ENCODE measurements at places on chromosomes 3 and 15. TPM values are rescaled to one million over a fixed set of nuclear protein-coding genes. Genes with fewer than 3 reads are reported as not detected.

GRCh38 chr3:45497963-45498362 lies 96.6 kb upstream of the LIMD1 start:
- peaks cover 2% of the 10 kb centered on the region for H3K27me3 ChIP-seq
- H3K4me3 ChIP-seq: no peak overlapping the region
- peaks cover 10% of the 10 kb centered on the region for H3K36me3 ChIP-seq
- H3K4me1 ChIP-seq: no peaks in the 10 kb centered on the region

GRCh38 chr3:94875149-94875548 lies 812.3 kb downstream of the NSUN3 start:
- H3K27me3 ChIP-seq: no peaks in the 10 kb centered on the region
- no peak overlapping the region for H3K27ac ChIP-seq
- no peak overlapping the region for H3K4me3 ChIP-seq

DNA sequence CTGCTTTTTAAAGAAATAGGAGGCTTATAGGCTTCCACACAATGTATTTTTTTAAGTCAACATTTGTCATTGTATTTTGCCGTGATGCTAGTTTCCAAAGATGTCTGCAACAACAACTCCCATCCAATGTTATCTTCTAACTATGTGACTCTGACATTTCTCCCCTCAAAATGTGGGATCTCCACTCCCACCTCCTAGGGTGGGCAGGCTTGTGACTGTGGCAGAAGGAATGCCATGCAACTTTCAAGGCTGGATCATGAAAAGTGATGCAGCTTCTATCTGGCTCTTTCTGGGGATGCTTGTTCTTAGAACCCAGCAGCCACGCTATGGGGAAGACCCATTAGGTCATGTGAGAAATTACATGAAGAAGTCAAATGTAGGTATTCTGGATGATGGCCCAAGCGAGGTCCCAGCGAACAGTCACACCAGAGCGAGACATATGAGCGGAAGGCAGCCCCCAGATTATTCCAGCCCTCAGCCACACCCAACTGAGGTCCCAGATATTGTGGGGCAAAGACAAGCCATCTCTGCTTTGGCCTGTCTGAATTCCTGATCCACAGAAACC lies 124.3 kb downstream of the BDH1 start:
- H3K4me3 ChIP-seq: no peak overlapping the region
- H3K4me1 ChIP-seq: peaks cover 62% of the 10 kb centered on the region
- H3K27ac ChIP-seq: peak overlapping the region; percentile 51
- peaks cover 1% of the 10 kb centered on the region for H3K27me3 ChIP-seq
- no peaks in the 10 kb centered on the region for H3K36me3 ChIP-seq

SEMA5B gene
- total RNA-seq: not detected

DNA sequence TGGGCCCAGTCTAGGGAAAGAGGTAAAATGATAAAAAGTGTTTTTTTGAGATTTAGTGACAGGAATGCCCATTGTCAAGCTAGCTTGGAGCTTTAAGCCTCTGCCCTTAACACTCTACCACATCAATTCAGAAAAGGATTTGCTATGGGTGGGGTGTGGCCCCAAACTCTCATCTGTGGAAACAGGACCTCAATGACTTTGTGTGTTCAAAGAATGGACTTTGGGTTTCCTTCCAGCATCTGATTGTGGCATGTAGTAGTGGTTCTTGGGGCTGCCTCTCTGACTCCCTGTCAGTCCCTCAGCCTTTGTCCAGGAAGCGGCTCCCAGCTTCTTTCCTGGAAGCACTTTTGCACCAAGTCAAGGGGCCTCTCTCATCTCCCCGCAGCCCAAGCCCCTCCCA lies 56.1 kb downstream of the CCNL1 start:
- 0 out of 2 replicates have a peak overlapping the region, but pooled peaks have one; percentile 19 for H3K4me3 ChIP-seq
- H3K36me3 ChIP-seq: no peaks in the 10 kb centered on the region
- H3K27me3 ChIP-seq: peaks cover 2% of the 10 kb centered on the region
- peaks cover 34% of the 10 kb centered on the region for H3K4me1 ChIP-seq
- H3K27ac ChIP-seq: no peak overlapping the region
